ENCODE measurements at places on chromosomes 4 and X. TPM values are rescaled to one million over a fixed set of nuclear protein-coding genes. Genes with fewer than 3 reads are reported as not detected.

- peak; percentile 46 for DNase-seq
These were observed 106.9 kb upstream of the ACSL4 start for GRCh38 chrX:109839694-109840567.

Gene RTL3
- not detected for total RNA-seq

Gene SMR3B
- total RNA-seq = not detected

DNA sequence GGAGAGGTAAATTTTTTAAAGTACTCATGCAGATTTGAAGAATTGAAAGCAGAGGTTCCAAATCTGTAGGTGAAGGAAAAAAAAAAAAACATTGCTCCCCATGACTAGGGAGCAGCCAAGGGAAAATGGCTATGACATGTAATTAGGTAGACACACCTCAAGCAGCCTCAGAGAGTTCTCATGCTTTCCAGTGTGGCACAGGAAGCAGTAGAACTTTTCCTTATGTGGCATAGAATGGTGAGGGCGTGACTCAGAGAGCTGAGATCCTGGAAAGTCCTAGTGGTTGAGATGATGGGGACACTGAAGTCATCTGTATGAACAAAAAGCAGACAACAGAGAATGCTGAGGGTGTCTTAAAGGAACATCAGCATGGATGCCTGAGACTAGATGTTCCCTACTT is 148.6 kb upstream of the NWD2 start:
- peak; percentile 1 for DNase-seq

- DNase-seq = no peak
These were observed 2.7 kb downstream of the BEX3 start for GRCh38 chrX:103378990-103379389.

DNA sequence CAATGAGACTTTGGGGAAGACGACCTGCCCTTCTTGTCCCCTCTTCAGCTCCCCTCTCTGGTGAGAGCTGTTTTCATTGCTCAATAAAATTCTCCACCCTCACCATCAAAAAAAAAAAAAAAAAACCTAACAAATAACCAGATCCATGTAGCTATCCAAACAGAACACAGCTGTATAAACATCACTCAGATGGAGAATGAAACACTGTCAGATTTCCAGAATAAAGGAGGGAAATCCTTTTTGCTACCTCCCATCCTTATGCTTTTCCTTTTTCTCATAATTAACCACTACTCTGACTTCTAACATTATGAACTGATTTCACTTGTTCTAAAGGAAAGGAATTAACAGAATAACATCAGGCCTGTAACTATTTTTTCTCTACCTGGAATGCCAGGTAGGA is 155.6 kb downstream of the PPP4R3C start:
- no peak for DNase-seq
